ENCODE measurements at places on chromosomes 3 and 15. TPM values are rescaled to one million over a fixed set of nuclear protein-coding genes. Genes with fewer than 3 reads are reported as not detected.

The RASGRF1 gene
- 2.4 TPM for total RNA-seq

The IMPG2 gene
- 0.20 TPM for total RNA-seq

The SERPINI1 gene
- total RNA-seq = 6.5 TPM

The GOLGA6A gene
- 0.39 TPM for total RNA-seq

The P2RY12 gene
- not detected for total RNA-seq

The FBXO40 gene
- total RNA-seq = not detected

The TMEM212 gene
- total RNA-seq = not detected

The NPAP1 gene
- total RNA-seq = not detected

The CKMT1B gene
- total RNA-seq = 24.4 TPM

The IL17RE gene
- total RNA-seq = 14.3 TPM

The DNAH12 gene
- not detected for total RNA-seq

The TTLL13 gene
- total RNA-seq = 1.0 TPM

The TGM4 gene
- total RNA-seq = not detected

The ADIPOQ gene
- total RNA-seq = not detected

The ACAD11 gene
- total RNA-seq = 12.6 TPM

The ZNF860 gene
- total RNA-seq = 2.9 TPM

The THPO gene
- not detected for total RNA-seq

The ALAS1 gene
- 74.0 TPM for total RNA-seq

The SLCO2A1 gene
- 0.52 TPM for total RNA-seq

The GP5 gene
- total RNA-seq = 0.15 TPM

The PLA1A gene
- not detected for total RNA-seq

The CNTN4 gene
- not detected for total RNA-seq

The PLOD2 gene
- 25.8 TPM for total RNA-seq

The HHATL gene
- total RNA-seq = 0.52 TPM

The CCDC33 gene
- total RNA-seq = 0.15 TPM

The CCDC39 gene
- total RNA-seq = not detected

The CLDN18 gene
- total RNA-seq = 0.17 TPM

Measured in HCT116 (cell line).